Stimulated activated CD4-positive, alpha-beta T cell treated with anti-CD3 and anti-CD28 coated beads, TNF-alpha, amount 100 ng/mL, for 4 hours (primary cell): ENCODE measurements at places on chromosomes 12 and 14.

DNA sequence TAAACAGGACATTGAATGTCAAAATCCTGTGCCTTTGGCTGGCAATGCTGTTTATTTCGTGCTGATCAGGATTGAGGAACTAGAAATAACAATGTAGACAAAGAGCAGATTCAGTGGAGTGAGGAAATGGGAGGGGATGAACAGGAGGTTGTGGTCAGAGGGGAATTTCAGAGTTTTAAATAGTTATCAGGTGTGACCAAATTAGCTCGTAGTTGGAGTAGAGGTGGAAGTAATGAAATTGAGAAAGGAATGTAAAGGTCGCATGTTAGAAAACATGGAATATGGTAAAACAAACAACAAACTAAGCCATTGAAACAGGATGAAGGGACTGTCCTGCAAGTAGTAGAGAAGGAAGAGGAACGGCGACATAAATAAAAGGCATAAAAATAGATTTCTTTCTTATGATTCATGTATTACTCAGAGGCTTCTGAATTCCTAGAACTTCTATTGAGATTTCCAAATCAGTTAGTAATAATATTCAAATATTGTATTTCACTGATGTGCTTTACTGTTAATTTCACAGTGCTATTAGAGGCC, 9.5 kb upstream of the SAV1 start:
- DNase-seq, result no peak

DNA sequence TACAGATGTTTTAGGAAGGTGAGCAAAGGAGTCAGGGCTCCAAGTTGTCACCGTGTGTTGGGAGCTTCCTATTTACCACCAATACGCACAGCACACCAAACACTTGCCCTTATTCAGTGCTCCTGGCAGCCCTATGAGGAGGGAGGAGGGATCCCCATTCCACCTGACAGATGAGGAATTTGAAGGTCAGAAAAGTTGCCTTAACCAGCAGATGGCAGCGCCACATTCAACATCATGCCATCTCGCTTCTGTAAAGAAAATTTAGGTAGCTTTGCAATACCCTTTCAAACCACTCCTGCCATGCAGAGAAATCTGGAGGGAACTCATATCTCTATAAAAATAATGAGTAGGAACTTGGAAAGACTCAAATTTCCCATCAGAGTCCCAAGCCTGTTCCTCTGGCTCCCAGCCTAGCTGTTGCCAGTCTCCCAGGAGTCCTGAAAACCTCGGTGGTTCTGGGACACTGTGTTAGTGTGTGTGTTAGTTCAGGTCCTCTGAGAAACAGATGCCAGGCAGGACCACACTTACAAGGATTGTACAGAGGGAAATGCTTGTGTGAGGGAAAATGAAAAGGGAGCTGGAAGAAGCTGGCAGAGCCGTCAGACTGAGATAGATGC, 410.5 kb downstream of the MED13L start:
- no peak for DNase-seq

GRCh38 chr12:125081427-125081826, 16.2 kb downstream of the AACS start:
- no peak for DNase-seq

DNA sequence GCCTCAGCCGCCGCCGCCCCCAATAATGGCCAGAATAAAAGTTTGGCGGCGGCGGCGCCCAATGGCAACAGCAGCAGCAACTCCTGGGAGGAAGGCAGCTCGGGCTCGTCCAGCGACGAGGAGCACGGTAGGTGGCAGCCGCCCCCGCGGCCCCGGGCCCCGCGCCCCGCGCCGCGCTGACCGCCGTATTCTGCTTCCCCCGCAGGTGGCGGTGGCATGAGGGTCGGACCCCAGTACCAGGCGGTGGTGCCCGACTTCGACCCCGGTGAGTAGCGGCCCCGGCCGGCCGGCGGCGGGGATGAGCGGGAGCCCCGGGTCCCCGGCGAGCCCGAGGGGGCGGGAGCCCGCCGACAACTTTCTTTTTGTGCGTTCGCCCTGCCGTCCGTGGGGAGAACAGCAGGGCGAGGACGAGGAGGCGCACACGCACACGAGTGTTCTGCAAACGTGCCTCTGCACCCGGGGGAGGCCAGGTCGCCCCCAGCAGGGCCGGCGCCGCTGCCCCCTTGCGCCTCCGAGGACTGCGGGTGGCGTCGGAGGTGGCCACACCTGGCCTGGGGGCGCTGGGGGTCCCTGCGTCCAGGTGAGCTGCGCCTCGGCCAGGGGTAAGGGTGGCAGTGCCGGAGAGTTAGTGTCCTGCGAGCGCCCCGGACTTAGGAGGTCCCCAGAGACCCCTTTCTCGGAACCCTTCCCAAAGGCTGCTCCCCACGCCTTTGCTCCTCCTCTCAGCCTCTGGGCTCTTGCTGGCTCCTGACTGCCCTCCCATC, 794 bp downstream of the RCOR1 start:
- DNase-seq, result peak; percentile 30

DNA sequence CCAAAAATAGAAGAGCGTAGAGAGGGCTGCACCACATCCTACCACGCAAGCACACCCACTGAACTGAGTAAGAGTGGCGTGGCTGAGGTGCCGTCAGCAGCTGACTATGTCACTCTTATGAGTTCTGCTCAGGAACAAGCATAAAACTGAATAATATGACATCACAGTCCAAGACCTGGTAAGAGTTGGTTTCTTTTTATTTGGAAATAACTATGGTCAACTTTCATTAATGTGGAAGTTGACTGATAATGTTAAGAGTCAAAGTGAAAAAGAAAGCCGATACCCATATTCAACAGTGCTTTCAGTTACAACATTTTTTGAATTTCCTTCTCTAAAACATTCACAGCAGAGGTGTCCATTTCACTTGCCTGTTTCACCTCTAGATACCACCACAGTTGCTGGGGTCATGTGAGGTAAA, 44.6 kb downstream of the GNS start:
- DNase-seq, result no peak

- no peak for DNase-seq
These were observed 225.1 kb upstream of the CRY1 start for GRCh38 chr12:107318556-107318805.

GRCh38 chr12:111596985-111597830, 1.9 kb downstream of the ATXN2 start:
- no peak for DNase-seq

DNA sequence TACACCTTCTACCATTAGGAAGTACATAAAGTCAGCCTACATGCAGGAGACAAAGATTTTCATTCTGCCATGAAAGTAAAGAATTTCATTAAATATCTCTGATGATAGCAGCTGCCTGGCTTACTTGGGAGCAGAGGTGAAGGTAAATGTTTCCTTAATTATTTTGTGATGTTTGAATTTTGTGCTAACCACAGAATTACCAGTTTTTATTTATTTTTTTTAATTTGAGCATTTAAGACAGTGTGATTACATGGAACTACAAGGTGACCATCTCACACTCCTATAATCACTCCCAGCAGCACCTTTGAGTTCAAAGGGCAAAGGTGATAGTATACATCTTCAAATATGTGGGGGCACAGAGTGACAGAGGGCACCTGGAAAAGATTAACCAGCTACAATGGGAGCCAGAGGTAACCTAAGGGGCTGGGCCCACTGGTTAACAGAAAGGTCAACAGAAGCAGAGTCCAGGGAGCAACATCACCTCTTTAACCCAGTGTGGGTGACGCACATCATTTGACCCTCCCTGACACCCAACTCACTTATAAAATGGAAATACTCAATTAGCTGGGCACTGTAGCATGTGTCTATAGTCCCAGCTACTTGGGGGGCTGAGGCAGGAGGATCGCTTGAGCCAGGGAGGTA, 65.0 kb downstream of the GCH1 start:
- DNase-seq, result no peak

GRCh38 chr12:27602516-27602915, 78.5 kb downstream of the PPFIBP1 start:
- DNase-seq, result no peak

DNA sequence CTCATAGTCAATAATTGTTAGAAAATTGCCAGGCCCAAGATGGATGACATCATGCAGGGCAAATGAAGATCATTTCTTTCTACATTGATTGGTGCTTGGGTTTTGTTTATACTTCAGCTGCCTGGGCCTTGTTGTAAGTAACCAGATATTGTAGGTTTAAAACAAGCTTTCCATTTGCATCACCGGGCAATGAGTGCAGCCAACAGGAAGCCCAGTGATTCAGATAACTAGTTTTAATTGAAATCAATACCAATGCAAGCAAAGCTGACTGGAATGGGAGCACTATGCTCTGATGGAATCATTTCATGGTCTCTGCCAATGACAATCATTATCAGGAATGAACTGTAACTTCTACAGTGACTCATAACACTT, 279.3 kb downstream of the DUSP6 start:
- no peak for DNase-seq

GRCh38 chr12:91367234-91367849, 184.7 kb upstream of the DCN start:
- no peak for DNase-seq

DNA sequence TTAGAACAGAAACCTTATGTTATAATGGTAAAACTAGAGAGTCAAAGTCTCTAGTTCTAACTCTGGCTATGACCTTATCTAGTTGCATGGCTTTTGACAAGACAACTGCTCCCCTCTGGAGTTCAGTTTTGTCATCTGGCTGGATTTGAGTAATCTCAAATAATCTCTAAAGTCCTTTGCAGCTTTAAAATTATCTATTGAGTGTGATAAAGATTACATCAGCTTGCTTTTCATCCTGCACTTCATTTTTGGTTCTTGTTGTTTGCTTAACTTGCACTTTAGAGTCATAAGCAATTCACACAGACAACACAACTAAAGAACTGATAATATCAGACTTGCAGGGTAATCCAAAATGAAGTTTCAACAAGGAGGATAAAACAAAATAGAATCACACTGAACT, 2.3 kb downstream of the AKAP5 start:
- DNase-seq, result no peak

- no peak for DNase-seq
These were observed 139.8 kb upstream of the SRRM4 start for GRCh38 chr12:118841588-118841987.

- no peak for DNase-seq
These were observed 16.2 kb upstream of the PTHLH start for GRCh38 chr12:27988594-27989233.

GRCh38 chr12:115916910-115917668, 360.4 kb downstream of the MED13L start:
- peak; percentile 56 for DNase-seq

GRCh38 chr12:66776974-66777373, 98.1 kb upstream of the GRIP1 start:
- no peak for DNase-seq

- no peak for DNase-seq
These were observed 24.5 kb downstream of the MDM2 start for GRCh38 chr12:68832504-68832867.

- DNase-seq, result no peak
These were observed 97.9 kb downstream of the RERGL start for GRCh38 chr12:17992002-17992656.

GRCh38 chr12:42741771-42742510, 152.4 kb upstream of the PRICKLE1 start:
- no peak for DNase-seq

DNA sequence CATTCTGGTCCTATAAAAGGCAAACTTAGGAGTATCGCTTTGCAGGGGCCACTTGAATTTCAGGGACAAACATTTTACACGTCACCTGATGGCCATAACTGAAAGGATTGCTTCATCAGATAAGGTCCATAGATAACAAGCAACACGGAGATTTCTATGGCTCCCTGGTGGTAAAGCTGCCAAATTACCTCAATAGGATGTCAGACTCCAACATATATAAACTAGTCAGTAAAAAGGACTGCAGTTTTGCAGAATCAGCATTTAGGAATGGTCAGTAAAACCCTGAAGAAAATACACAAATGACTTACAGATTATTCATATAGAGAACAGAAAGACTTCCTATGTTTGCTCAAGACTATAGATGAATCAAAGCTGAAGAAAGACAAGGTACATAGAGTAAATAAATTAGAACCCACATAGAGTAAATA, 66.1 kb upstream of the GRIP1 start:
- no peak for DNase-seq
